ENCODE measurements at places on chromosomes 1 and 21.

DNA sequence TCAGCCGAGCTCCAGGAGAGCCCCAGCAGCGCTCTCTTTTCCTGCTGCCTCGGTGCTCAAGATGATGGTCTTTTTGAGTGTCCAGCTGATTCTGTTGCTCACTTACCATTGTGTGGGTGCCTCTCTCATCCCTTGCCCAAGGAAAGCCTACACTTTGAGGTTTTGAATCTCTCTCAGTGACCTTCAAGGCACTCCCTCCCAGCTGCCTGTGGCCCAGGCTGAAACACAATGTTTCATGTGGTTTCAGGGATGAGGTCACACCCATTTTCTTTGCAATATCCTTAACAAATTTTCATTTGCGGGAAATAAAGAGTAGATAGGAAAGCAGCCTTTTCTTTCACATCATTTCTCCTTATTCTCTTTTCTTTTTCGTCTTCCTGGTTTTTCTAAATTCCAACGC lies 12.6 kb upstream of the MRPS14 start:
- peak; percentile 24 for DNase-seq

- DNase-seq: no peak
Observed at GRCh38 chr1:2584686-2585317, 1.8 kb upstream of the PRXL2B start.

DNA sequence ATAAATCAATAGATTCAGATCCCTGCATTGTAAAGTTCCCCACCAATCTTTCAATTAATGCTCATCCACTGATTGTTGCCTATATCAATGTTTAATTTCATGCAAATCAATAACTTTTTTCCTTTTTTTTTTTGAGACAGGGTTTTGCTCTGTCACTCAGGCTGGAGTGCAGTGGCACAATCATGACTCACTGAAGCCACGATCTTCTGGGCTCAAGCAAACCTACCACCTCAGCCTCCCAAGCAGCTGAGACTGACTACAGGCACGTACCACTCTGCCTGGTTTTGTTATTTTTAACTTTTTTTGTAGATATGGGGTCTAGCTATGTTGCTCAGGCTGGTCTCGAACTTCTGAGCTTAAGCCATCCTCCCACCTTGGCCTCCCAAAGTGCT lies 25.7 kb downstream of the DIO1 start:
- no peak for DNase-seq

DNA sequence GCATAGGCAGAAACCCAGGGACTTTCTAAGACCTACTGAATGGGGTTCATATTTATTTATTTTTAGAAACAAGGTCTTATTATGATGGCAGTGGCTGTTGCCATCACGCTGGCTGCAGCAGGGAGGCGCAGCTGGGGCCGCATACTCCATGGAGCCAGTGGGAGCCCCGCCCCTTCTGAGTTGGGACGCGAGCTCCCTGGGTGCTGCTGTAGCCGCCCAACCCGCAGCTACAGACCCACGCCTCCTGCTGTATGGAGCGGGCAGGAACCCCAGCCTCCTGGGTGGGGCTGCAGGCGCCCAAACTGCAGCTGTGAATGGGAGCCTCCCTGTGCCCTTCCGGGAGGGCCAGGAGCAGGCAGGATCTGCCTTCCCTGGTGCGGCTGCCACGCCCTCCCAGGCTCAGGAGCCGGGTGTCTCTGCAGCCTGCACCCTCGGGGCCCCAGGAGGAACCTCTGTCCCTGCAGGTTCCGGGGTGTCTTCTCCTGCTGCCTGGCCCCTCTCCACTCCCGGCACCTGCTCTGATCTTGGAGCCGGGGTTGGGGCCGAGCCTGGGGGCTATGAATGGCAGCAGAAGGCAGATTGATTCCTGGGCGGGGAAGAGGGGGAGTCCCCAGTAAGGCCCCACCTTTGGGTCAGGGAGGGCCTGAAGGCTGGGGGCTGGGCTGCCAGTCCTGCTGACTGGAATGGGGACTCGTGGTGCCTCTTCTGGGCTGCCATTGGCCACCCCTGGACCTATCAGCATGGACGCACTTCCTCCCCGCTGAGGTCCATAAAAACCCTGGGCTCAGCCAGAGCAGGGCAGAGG lies 66.5 kb upstream of the LRRN2 start:
- no peak for DNase-seq

GRCh38 chr1:161307230-161307768 lies 2.5 kb downstream of the MPZ start:
- peak; percentile 24 for DNase-seq

DNA sequence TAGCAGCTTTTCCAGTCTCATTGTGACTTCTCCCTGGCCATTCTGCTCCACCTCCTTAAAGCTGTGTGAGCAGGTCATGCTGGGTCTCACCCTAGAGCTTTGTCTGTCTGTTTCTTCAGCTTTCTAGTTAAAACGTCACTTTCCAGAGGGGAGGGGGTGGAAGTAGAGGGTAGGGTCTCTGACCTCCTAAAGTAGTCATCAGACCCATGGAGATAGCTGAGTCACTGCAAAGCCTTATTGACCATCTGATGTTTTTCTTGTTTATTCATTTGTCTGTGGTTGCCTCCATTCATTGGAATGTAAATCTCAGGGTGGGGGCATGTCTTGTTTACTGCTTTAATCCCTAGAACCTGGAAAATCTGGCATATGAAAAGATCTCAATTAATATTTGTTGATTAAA lies 52.7 kb downstream of the ELF3 start:
- no peak for DNase-seq

DNA sequence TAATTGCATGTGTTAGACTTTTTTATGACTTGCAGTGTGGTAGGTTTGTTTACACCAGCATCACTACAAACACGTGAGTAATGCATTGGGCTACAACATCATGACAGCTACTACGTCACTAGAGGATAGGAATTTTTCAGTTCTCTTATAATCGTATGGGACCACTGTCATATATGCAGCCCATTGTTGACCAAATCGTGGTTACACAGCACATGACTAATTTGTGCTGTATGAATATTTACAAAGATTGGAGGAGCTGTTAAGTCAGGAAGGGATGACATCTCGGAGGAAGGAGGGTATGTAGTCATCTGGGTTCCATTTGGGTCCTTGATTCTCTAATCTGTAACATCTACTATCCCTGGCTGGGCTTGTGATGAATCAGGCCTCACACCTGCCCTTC lies 270.9 kb downstream of the TNR start:
- no peak for DNase-seq

DNA sequence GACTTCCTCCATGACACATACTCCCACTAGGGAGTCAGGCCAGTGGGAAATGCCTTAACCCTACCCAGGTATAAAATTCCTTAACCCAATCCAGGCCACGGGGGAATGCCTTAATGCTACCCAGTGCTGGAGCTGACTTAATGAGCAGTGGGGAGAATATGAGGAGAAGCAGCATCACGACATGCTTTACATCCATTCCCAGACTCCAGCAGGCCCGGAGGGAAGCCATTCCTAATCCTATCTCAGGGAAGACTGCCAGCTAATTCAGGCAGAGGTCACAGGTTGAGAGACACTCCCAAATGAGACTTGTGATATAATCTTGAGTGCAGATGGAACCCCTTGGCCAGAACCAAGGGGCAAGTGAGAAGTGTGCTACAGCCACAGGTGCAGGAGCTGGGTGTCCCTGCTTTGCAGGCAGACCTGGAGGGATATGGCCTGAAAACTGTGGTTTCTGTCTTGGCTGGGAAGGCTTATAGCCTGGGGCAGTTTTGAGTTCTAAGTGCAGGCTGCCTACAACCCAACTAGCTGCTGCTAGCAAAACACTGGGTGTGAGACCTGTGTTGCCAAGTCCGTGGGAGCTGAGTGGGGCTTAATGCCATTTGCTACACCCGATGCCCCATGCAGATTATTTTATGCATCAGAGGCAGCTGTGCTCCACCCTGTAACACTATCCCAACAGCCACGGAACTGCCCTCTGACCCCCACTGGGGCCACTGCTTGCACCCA lies 45.1 kb upstream of the GUCA2A start:
- no peak for DNase-seq

- no peak for DNase-seq
Observed at GRCh38 chr1:204619721-204620120, 65.8 kb downstream of the LRRN2 start.

DNA sequence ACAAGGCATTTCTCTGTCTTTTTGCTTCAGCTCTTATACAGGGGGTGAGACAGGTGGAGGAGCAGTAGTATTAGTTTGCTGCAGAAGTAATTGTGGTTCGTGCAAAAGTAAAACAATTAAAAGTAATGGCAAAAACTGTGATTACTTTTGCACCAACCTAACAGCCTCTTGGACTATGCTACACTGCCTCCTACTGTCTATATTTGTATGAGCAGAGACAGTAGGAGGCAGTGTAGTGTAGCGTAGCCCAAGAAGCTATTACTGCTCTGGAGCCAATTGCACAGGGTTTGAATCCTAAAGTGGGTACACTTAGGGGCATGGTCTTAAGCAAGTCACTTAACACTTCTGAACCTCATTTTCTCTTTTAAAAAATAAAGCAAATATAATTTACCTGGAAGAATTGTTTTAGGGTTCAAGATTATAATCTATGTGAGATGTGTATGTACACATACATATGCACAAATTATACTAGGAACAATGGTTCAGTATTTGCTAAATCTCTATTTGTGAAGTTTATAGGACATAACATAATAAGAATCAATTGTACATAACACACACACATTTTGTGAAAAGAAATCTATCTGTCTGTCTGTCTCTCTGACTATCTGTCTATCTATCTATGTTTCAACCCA lies 103.8 kb downstream of the BRINP3 start:
- DNase-seq: peak; percentile 10

GRCh38 chr21:34969423-34970166 lies 79.5 kb downstream of the RUNX1 start:
- no peak for DNase-seq

DNA sequence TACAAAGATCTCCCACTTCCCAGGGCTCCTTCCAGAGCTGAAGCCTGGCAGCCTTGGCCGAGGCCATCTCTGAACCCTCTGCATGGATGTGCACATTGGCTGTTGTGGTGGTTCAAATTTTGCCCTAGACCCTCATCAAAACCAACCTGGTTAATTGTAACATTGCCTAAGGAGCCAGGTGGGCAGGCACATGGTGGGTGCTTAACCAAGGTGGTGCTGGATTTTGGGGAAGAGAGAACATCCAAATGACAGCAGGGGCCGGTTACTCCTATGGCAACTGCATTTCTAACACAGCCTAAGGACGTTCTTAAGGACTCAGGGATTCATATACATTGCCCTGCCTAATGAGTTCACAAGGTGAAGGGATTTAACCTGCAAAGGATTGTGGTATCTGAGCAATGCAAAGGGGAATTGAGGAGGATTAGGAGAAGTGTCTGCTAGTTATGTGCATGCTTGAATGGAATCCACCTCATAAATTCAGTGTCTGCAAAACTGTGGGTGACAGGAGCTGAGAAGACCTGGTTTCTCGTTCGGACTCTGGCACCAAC lies 10.3 kb downstream of the RUNX1 start:
- no peak for DNase-seq

DNA sequence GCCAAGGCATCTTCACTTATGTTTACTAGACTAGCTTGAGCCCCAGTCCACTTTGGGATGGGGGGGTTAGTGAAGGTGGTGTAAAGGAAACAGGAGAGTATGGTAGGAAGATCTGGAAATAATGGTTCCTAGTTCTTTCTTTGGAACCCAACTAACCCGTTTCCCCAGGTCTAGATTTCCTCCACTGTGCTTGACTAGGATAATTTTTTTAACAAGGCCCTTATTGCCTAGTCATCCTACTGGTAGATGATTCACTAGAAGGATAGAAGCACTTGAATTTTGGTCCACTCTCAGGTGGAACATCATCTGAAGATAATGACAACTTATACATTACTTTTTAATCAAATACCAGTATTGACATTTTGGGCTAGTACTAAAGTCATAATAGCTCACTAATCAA lies 45.9 kb upstream of the MYOCOS start:
- no peak for DNase-seq

DNA sequence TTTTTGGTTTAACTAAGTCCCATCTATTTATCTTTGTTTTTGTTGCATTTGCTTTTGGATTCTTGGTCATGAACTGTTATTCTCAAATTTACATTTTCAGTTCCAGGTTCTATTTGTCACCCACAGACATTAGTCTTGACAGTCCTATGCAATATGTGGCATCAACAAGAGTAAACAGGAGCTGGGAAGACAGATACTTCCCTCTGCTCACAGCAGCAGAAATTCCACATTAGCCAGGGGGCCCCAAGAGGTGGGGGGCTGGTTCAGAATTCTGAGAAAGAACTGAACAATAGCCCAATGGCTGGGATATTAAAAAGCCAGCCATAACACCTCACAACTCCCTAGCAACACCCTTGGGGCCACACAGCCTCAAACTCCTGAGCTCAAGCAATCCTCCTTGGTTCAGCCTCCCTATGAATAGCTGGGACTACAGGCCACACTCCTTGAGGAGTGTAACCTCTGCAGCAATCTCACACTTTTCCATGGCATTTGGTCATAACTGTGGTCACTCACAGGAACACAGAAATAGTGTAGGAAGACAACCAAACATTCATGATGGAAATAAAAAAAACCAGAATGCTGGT lies 67.8 kb downstream of the ERG start:
- no peak for DNase-seq
